ENCODE measurements at places on chromosomes 7 and 10.

DNA sequence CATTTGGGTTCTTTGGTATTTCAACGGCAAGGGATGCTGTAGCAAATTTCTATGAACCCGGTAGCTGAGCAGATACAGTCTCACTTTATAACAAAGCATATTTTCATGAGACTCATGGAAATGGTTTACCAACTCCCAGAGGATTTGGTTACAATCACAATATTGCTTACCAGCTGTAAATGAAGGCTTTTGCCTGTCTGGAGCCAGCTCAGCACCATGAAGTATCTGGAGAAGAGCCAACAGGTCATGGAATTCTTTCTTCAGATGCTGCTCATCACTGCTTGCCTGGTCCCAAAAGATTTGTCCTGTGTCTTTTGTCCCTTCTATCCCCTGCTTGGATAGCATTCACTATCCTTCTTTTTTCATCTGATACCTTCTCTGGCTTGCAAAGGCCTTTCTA is 316.9 kb upstream of the PHYHIPL start:
- DNase-seq, result no peak

DNA sequence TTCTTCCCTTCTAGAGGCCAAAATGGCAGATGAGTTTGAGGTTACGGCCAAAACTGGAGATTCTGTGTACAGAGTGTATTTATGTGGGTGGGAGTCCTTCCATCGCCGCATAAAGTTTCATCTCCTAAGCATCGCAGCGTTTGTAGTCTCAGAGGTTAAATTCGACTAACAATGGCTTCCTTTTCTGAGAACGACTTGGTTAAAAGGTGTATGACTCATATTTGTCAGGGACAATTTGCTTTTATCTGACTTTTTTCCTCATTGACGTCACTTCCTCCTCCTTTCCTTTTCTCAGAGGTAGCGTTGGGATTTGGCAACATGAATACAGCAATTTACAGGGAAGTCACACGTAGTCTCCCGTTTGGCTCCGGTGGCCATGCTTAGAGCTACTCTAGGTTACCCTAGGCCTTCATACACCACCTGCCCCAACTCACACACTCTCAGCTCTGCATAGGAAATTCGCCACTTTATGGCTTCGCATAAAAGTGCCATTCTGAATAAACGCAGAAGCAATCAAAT is 37.6 kb upstream of the TCF7L2 start:
- no peak for DNase-seq

DNA sequence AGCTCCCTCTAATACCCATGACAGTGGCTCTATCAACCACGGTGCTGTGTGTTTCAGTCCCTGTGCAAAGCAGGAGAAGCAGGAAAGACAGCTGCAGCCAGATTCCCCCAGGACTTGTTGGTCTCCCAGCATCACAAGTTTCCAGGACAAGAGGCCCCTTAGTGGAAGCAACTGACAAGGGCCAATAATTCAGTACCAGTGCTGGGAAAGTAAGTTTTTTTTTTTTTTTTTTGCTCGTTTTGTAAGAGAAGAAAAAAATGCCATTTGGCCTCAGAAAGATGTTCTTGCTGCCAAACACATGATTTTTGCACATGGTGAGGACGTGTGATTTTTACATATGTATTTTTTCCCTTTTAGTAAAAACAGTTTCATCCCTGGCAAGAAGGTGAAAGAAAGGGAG is 284.2 kb upstream of the ZMIZ1 start:
- no peak for DNase-seq

GRCh38 chr10:14612873-14613587 is 161.7 kb downstream of the FAM107B start:
- no peak for DNase-seq

GRCh38 chr7:158541346-158542010 is 46.1 kb downstream of the PTPRN2 start:
- DNase-seq, result peak; percentile 85

- no peak for DNase-seq
Observed at GRCh38 chr10:14040787-14041631, 289.7 kb downstream of the FRMD4A start.

- DNase-seq, result no peak
Observed at GRCh38 chr7:87878208-87878735, 2.0 kb downstream of the DBF4 start.
